ENCODE measurements at places on chromosomes 2 and 18.

GRCh38 chr2:47270421-47270820 is 115.3 kb upstream of the STPG4 start:
- DNase-seq: no peak

GRCh38 chr2:145267451-145267850 is 747.5 kb upstream of the ZEB2 start:
- no peak for DNase-seq

- DNase-seq: no peak
Observed at GRCh38 chr2:207953354-207953753, 72.0 kb downstream of the PLEKHM3 start.

DNA sequence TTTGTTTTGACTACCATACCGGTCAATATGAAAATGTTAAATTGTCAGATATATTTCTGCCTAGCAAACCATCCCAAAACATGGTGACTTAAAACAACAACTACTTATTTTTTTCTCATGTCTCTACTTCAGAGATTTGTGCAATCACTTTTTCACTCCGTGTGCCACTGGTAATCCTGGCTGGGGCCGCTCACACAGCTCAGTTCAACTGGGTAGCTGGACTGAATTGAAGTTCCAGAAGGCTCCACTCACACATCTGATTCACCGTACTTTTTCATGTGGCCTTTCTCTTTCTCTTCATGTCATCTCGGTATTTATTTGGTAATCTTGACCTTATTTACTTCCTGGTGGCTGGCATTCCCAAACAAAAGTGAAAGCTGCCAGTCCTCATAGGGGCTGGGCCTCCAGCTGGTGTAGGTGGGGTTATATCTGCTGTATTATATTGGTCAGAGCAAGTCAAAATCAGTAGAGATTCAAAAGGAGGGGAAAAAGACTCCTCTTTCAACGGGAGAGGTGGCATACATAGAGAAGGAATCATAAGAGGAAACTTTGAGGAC is 513.9 kb upstream of the NXPH2 start:
- DNase-seq: no peak

- DNase-seq: no peak
Observed at GRCh38 chr2:31967790-31968189, 43.0 kb downstream of the MEMO1 start.

GRCh38 chr18:76970770-76971559 is 148.6 kb downstream of the ZNF236 start:
- no peak for DNase-seq

DNA sequence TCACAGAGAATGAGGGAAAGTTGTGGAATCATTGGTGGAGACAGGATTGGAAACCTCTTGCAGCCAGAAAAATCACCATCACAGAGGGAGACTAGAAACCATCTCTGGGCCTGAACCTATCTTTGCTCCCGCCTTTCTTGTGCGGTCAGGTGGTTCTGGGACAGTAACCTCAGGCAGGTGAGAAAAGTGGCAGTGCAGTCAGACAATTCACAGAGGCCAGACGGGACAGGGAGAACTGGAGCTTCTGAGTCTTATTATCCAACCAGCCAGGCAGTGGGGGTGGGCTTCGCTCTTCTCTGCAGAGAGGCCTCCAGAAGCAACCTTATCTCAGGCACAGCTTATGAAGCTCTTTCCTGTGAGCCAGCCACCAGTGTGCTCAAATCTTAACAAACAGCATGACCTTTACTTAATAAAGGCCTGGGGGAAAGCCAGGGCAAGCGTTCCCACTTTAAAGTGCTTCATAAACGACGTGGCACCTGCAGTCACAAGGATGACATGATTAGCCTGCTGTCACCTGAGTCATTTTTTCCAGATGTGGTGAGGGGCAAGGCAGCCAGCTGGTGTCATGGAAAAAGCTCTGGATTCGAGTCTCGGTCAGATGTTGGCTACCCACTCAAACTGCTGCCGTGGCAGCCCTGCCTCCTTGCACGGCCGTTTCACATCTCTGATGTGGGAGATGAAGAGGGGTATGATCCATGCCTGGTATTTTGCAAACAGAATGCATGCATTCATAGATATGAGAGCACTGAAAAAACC is 109.7 kb downstream of the B3GNT2 start:
- DNase-seq: no peak

DNA sequence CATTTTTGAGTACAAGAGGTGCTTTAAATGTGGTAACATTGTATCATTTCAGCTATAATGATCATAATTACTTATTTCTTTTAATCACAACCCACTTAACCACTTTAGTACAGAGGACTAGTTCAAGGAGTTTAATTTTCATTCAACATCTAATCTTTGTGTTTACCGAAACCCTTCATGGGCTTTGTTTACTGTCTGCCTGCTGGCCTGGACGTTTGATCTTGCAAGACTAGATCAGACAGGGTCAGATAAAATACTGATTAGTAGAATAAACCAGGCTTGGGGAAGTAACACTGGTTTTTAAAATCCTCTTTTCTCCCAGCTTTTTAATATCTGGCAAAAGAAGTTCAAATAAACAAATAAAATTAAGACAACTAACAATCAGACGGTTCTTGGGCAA is 93.6 kb downstream of the SATB2 start:
- DNase-seq: no peak

DNA sequence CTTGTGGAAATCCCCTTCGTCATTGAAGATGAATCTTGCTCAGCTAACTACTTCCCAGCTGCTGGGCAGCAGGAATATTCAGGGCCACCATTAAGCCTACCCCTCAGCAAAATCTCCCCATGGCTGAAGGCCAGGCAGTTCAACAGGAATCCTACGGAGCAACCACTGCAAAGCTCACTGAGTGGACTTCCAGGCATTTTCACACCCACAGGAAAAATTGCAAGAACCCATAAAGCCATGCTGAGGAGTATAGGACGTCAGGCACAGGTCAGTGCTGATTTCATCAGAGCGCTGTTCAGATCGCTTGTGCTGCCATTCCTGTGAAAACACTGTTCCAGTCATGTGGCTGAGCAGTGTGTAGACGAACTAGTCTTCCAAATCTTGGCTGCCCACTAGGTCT is 134.8 kb upstream of the TACR1 start:
- no peak for DNase-seq

GRCh38 chr2:231318954-231319353 is 76.6 kb upstream of the B3GNT7 start:
- DNase-seq: no peak

GRCh38 chr18:43068781-43069180 is 46.7 kb downstream of the RIT2 start:
- no peak for DNase-seq

GRCh38 chr2:150429384-150429961 is 58.0 kb downstream of the RND3 start:
- no peak for DNase-seq

DNA sequence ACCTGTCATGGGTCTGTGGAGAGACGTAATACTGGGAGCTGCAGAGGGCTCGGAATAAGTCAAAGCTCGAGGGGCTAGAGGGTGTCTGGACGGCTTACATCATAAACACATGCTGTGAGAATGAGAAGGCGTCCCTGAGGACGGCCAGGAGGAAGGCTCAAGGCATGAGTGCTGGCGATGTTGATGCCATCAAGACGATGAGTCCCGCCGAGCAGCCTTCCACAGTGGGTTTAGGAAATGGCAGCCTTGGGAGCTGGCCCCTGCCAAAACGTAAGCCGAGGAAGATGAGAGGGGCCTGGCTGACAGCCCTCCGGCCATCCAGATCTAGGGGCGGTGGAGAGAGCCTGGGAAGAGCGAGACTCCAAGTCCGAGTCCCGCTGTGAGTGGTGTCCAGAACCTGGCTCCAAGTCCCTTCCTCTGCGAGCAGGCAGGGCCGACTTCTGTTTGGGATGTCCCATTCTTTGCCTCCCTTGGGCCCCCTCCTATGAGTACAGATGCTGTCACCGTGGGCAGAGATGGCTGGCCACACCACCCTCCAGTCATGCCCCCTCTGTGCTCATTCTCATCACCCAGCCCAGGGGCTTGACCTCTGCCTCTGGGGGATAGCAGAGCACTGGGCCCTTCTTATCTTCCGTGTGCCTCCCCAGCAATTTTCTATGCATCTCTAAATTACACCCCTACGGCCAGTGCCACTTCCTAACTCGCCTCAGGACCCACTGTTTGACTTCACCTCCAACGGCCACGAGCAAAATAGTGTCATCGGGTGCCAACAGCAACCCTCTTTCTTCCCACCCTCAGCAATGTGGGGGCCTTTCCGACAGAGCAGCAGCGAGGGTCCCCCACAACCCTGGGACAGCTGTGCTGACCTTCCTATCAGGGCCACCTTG is 175.7 kb downstream of the FAM210A start:
- no peak for DNase-seq

GRCh38 chr2:159758239-159758638 is 39.8 kb downstream of the CD302 start:
- no peak for DNase-seq

GRCh38 chr18:3067165-3067661 is 54.3 kb upstream of the LPIN2 start:
- DNase-seq: no peak

- DNase-seq: no peak
Observed at GRCh38 chr2:97742381-97742847, 29.0 kb downstream of the ZAP70 start.

DNA sequence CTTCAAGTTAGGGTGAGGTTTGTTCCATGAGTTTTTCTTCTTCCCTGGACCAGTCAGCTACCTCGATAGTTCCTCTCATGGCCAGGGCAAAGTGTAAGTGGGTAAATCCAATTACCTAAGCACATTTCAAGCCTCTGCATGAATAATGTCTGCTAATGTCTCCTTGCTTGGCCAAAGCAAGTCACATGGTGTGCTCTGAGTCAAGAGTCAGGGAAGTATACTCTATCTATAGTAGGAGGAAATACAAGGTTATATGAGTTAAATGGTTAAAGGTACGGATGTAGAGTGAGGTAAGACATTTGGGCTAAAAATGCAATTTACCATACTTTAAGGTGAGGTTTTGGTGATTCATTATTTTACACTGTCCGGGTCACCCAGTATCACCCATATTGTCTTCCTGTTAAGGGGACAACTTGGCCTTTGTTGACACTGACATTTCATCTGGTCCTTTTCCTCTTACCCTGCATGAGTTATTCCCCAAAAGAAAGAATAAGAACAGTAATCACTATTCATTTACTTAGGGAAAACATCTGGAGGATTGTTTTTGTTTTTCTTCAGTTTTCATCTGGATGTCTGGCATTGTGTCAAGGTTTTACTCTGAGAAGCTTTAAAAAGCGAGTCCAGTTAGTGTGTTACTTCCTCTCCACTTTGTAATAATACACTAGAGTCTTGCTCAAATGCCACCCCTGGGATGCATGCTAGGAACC is 405.5 kb downstream of the RND3 start:
- no peak for DNase-seq

DNA sequence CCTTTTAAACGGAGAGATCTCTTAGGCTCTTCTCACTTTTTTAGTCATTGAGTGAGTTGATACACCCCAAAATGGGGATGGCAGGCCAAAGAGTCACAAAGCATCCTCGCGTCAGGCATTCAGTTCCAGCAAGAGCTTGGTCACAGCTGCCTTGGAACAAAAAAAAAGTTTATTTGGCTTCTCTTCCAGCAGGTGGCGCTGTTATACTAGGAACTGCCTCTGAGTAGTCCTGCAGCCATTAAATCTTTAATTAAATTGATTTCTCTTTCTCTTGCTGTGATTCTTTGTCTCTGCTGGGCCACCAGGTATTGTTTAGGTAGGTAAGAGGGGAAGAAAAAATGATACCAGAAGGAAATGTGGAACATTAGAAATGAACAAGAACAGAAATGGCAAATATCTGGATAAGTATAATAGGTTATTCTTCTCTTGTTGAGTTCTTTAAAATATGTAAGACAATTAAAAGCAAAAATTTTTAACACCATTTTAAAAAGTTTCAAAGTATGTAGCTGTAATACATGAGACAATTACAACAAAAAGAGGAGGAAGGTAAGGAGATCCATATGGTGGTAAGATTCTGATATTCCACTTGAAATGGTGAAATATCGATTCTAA is 175.1 kb downstream of the GALNT1 start:
- peak; percentile 42 for DNase-seq

DNA sequence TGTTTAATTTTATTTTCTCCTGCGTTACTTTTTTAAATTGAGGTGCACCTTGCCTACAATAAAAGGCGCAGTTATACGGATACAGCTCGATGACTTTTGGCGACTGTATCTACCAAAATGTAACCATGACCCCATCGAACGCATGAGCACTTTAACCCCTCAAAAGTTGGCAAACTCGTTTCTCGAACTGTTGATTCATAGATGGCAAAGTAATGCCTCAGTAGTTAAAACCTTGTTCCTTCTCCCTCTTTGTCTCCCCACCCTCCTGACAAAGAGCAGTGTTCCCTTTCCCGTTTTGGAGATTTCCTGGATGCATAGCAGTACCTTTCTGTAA is 577 bp downstream of the MOGAT1 start:
- no peak for DNase-seq

GRCh38 chr18:40133253-40133652 is 1821.8 kb upstream of the PIK3C3 start:
- DNase-seq: no peak

GRCh38 chr18:44156776-44157335 is 523.8 kb upstream of the SETBP1 start:
- no peak for DNase-seq

GRCh38 chr2:103464831-103465230 is 703.0 kb downstream of the TMEM182 start:
- no peak for DNase-seq

GRCh38 chr2:203830304-203831055 is 37.1 kb upstream of the CTLA4 start:
- no peak for DNase-seq

DNA sequence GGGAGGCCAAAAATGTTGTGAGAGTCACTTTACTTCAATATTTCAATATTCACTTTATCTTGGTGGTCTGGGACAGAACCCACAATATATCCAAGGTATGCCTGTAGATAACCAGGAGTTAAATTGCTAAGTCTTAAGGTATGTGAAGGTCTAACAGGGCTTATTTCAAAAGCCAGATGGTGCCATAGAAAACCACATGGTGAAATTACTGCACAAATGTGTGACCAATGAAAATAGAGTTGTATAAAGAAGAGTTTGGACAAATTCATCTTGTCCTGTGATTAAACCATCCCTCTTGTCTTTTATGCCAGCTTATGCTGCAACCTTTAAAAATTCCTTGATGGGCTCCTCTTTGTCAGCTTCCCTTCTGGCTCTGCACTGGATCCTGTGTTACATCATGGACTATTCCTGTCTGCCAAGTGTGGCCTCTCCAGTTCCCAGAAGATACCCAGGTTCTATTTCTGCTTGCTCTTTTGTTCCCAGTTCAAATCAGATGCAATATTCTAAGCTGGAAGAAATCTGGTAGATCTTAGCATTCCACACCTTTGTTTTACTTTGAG is 46.8 kb downstream of the ANTXR1 start:
- no peak for DNase-seq

All from amniotic stem cell (primary cell).